ENCODE measurements at places on chromosomes 2 and 18. TPM values are rescaled to one million over a fixed set of nuclear protein-coding genes. Genes with fewer than 3 reads are reported as not detected.

The MAP3K19 gene
- total RNA-seq: not detected

The PROKR1 gene
- 3.9 TPM for total RNA-seq

DNA sequence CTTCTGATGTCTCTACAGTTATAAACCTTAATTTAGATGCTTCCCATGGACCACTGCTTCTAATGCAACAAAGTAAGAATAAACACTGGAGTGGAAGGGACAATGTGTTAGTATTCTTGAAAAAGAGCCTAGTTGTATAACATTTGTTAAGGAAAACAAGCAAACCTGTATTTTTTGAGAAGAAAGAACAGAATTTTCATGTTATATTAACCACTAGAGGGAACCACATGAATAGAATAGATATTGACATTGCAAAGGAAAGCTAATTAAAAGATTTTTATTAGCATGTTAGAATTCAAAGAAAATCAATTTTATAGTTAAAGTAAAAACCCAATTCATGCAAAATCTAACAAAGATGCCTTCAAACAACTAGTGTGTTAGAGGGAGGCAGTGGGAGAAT is 151.2 kb upstream of the BARD1 start:
- no peaks in the 10 kb centered on the region for H3K4me1 ChIP-seq
- no peaks in the 10 kb centered on the region for H3K27me3 ChIP-seq
- no peak overlapping the region for H3K27ac ChIP-seq
- H3K4me3 ChIP-seq: no peak overlapping the region
- no peak for DNase-seq
- no peaks in the 10 kb centered on the region for H3K36me3 ChIP-seq

DNA sequence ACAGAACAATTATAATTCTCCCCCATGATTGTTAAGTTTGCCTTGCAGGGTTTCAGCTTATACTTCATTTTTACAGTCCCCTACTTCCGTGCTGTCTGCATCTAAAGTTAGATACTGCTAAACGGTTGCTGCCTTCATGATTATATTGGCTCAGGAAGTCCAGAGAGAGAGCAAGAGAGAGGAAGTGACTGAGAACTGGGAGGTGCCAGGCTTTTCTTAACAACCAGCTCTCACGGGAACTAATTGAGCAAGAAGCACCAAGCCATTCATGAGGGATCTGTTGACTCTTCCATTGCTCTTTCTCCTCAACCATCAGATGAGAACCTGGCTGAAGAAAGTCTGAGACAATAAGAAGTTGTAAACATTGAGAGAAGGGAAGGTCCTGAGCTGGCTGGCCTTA is 125.5 kb upstream of the SIX2 start:
- no peak overlapping the region for H3K27ac ChIP-seq
- DNase-seq: no peak
- H3K36me3 ChIP-seq: no peaks in the 10 kb centered on the region
- no peak overlapping the region for H3K4me3 ChIP-seq

DNA sequence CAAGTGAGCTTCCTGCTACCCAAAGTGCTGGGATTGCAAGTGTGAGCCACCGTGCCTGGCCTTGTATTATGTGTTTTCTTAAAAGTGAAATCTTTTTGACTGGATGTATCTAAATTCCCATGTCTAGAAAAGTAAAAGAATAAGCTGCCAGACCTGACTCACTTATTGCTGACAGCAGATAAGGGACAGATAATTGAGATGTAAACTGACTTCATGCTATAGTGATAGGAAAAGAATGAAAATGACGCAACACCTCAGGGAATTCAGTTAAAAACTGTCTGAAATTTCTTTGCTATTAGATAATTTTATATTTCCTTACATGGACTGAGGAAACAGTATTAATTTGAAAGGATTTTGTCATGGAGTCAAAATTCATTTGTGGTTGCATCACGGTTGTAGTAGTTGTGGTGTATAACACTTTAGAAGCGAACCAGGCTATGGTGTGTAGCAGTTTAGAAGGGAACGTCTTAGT is 19.4 kb downstream of the TTC27 start:
- no peak overlapping the region for H3K4me3 ChIP-seq
- DNase-seq: no peak
- H3K36me3 ChIP-seq: peaks cover 2% of the 10 kb centered on the region
- H3K27me3 ChIP-seq: no peaks in the 10 kb centered on the region
- no peak overlapping the region for H3K27ac ChIP-seq
- no peaks in the 10 kb centered on the region for H3K4me1 ChIP-seq

- DNase-seq: no peak
- no peaks in the 10 kb centered on the region for H3K27me3 ChIP-seq
- no peaks in the 10 kb centered on the region for H3K36me3 ChIP-seq
- no peak overlapping the region for H3K4me3 ChIP-seq
- no peak overlapping the region for H3K27ac ChIP-seq
Measured at GRCh38 chr2:30109856-30110255, 37.0 kb upstream of the YPEL5 start.

- peaks cover 4% of the 10 kb centered on the region for H3K4me1 ChIP-seq
- H3K27ac ChIP-seq: no peak overlapping the region
- no peaks in the 10 kb centered on the region for H3K36me3 ChIP-seq
- no peak for DNase-seq
- H3K27me3 ChIP-seq: no peaks in the 10 kb centered on the region
Measured at GRCh38 chr2:30601375-30601774, 154.3 kb downstream of the LCLAT1 start.

Measured in H1 (cell line).